ENCODE measurements at places on chromosomes 3 and 15.

DNA sequence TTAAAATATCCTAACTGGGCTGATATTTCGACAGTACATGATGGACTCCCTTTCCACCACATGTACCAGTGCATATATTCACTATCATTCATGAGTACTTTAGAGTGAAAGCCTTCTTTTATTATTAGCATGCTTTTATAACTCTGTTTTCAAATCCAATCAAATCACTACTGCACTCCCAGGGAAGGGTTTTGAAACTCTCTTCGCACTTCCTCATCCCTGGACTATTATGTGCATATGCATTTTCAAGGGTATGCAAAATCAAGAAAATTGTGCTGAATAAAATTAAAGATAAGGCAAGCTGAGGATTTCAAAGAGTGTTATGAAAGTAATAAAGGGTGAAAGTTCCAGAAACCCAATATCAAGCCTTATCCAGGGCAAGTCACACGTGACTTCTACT lies 411.4 kb upstream of the PDZRN3 start:
- DNase-seq = no peak

GRCh38 chr3:168467115-168467714 lies 371.5 kb upstream of the GOLIM4 start:
- DNase-seq = peak; percentile 48

DNA sequence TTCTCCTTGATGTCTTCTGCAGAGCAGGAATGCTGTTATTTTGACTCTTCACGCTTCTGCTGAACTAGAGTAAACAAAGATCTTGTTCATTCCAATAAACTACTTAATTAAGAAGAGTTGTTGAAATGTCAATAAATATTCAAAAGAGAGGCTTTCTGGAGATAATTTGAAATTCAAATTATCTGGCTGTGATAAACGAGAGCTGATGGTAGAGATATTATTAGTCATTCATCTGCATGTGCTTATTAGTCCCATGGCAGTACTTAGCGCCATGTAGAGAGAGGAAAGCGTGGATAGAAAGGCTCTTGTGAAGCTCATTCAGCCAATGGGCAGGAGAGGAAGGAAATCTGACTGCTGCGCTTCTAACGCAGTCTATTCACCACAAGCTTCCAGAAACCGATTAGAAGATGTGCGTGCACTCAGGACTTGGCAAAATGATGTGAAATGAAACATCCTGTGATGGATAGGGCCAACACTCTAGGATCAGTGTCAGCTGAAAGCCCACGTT lies 251.1 kb downstream of the GABRB3 start:
- peak; percentile 4 for DNase-seq

DNA sequence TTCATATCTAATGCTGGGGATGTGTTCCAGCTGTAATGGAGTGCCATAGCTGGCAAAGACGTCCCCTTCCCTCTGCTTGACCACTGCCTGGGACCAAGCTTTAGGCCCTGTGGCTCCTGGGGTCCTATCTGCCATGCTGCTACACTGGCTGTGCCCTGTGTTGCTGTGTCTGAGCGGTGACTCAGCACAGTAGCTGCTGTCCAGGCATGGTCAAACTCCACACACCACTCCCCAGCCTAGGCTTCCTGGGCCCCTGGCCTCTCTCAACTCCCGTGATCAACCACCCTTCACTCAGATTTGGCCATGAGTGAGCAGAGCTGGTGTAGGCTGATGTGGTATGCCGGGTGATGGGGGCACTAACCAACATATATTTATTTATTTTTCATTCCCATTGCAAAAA lies 27.0 kb downstream of the EPHB1 start:
- DNase-seq = no peak

DNA sequence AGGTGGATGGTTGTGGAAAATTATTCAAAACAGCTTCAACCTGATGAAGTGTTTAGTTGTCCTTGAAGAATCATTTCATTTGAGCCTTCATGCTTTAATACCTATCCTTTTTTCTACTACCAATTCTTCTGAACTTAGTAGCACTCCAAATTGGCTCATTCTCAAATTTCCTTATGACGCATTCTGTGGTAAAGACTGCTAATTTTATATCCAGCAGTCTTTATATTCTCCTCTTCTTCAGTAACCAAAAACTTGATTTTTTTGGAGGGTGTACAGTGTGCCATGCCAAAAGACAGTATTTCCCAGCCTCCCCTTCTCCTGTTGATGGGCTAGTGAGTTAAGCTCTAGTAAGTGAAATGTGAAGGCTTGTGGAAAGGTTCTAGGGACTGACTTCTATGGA lies 25.2 kb downstream of the CGNL1 start:
- DNase-seq = no peak

- DNase-seq = peak; percentile 17
Measured at GRCh38 chr3:54891540-54891897, 36.3 kb downstream of the LRTM1 start.

DNA sequence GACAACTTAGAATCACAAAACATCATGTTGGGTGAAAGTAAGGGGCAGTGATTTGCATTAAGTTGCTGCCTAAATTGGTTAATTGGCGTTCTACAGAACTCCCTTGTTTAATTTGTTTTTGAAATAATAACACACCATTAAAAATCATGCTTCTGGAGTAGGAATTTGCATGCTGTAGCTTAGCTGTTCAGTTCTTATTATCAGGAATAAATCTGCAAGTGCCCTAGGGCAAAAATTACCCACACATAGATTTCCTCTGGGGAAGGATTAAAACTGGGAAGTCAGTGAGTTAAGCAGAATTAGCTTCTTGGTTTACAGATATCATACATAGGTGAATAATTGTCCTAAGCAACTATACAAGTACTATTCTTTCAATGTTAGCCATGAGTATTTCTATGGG lies 381.6 kb upstream of the NAALADL2 start:
- no peak for DNase-seq

DNA sequence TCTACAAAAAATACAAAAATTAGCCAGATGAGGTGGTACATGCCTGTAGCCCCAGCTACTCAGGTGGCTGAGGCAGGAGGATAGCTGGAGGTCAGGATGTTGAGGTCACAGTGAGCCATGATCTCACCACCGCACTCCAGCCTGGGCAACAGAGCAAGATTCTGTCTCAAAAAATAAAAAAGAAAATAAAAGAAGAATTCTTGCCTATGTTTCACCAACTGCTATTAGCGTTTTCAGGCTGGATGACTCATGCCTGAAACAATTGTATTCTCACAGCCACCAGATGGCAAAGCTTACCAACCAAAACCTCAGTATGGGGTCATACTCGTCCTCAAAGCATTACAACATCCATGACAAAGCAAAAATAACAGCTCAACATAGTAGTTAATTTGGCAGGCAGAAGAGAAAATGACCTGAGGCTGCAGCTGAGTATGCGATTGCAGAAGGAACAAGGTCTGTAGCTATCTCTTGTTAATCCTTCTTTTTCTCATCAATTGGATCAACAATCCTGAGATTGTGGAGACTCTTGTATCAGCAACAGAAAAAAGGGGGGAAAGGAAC lies 52.2 kb downstream of the TP53BP1 start:
- peak; percentile 86 for DNase-seq

DNA sequence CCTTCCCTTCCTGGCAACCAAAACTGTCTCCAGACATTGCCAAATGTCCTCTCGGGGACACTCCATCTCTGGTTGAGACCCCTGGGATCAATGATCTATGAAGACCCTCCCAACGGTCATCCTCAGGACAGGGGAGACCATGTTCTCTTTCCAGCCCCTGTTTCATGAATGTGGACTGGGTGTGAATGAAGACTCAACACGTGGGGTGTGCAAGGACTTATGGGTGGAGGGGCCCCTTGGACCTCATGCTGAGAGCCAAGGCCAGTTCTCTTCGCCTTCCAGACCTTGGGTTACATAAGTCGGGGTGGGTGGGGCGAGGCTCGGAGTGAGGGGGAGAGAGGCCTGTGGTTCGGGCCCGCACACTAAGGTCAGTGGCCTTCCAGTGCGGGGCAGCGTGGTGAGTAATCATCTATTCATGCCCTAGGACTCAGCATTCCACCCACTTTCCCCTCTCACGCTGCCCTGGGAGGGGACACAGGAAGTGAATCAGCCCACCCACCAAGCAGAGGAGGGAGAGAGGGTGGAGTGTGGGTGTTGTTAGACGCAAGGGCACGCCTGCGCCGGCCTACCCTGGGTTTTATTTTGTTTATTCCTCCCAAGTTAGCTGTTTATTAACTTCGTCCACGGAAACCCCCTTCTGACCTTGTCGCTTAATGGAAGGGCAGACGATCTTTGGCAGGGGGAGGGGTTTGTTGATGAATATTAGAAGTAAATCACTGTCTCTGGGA lies 6.7 kb downstream of the PAQR5 start:
- DNase-seq = no peak

DNA sequence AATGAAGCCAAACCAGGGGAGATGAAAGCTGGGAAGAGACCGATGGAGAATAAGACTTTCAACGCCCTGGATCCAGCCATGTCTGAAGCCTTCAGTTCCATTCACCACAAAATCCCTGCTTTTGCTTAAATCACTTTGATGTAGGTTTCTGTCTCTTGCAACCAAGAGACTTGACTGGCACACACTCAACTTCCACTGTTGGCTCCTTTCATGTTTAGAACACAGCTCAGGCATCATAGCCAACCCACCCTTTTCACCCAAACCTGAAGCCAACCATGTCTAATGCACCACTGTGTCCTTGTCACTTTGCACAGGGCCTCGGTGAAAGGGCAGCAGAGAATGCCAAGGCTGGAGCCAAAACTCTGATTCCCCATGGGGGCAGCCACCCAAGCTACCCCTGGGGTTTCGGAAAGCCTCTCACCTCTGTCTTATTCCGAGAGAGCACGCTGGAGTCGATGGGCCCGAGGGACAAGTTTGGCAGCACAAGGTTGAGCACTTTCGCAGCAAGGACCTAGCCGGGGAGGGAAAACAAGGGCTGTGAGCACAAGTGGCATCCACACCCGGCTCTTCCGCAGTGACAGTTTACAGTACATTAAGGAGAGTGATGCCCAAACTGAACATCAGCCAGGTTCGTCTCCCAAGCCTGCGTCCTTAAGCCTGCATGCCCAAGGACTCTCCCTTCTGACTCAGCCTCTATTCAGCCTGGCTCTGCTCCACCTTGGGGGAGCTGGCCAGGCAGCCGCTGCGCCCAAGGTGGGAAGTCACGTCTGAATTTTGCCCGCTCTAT lies 37.6 kb downstream of the ABTB1 start:
- no peak for DNase-seq
